Omental fat pad (tissue), 4 donors: ENCODE measurements at places on chromosomes 16 and 17.

- DNase-seq, result no peak
Measured at GRCh38 chr16:86363836-86364618, 146.3 kb upstream of the FOXF1 start.

- no peak for DNase-seq
Measured at GRCh38 chr16:70490261-70490660, 33.1 kb downstream of the COG4 start.

DNA sequence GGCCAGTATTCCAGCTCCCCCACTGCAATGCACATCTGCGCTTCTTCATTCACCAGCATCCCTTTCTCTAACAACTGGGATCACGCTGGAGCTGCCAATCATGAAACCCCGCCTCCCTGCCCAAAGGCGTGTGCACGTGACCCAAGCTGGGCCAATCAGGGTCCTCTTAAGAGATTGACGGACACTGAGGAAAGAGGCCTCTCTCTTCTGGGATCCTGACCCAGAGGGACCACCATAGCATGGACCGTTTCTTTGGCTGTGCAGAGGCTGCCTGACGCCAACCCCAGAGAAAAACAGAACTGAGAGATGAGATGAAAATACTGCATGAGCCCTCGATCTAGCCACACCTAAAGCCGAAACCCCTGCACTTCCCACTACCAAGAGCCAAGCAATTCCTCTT, 32.0 kb downstream of the COTL1 start:
- DNase-seq, result no peak

GRCh38 chr16:30786936-30787612, at the start of gene ZNF629:
ZNF629 (minus strand) TSS chr16:30787205; CDS start chr16:30784482, 2,723 bp downstream.
- peak; percentile 34 for DNase-seq
